ENCODE measurements at places on chromosomes 7 and 10. TPM values are rescaled to one million over a fixed set of nuclear protein-coding genes. Genes with fewer than 3 reads are reported as not detected.

Gene CTAGE4
- polyA plus RNA-seq = 4.3 TPM

Gene FAM13C
- 4.4 TPM for polyA plus RNA-seq

Gene GPR15LG
- 273 TPM for polyA plus RNA-seq

Gene ANKRD1
- 0.96 TPM for polyA plus RNA-seq

All from esophagus (tissue), 2 donors.